ENCODE measurements at places on chromosomes 5 and 9.

- no peak for DNase-seq
Observed at GRCh38 chr5:150497274-150497988, 10.5 kb upstream of the NDST1 start.

- peak; percentile 61 for DNase-seq
Observed at GRCh38 chr5:158154226-158155005, 295.5 kb upstream of the CLINT1 start.

DNA sequence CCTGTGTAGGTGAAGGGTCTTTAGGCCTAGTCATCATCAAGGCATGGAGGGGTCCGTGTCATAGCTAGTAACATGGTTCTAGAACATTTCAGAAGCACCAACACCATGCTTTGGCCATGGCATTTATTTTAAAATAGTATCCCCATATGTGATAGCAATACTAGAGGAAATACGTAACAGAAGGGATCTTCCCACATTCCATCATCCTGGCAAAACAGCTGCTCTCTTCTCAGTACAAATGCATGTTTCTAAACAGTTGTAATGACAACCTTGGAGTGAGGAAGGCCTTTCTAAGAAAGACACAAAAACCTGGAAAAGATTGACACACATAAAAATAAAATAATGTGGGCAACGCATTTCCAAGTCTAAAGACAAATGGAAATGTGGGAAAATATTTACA is 97.6 kb downstream of the GADD45G start:
- no peak for DNase-seq

GRCh38 chr5:96582343-96582742 is 79.8 kb upstream of the CAST start:
- peak; percentile 35 for DNase-seq

DNA sequence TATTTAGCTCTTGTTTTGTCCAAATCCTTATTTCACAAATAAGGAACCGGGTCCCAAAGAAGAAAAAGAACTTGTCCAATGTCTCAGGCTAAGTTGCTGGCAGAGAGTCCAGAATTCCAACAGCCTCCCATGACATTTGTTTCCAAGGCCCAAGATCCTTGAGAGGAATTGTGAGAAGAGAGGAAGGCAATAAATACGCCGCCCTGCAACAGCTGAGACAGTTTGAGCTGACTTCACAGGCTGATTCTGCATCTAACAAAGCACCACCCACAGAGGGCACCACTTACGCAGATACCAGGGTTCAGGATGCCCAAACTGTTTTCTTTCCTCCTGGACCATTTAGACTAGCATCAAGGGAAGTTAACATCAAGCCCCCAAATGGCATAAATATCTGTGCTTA is 211.3 kb downstream of the FAM114A2 start:
- DNase-seq: no peak

DNA sequence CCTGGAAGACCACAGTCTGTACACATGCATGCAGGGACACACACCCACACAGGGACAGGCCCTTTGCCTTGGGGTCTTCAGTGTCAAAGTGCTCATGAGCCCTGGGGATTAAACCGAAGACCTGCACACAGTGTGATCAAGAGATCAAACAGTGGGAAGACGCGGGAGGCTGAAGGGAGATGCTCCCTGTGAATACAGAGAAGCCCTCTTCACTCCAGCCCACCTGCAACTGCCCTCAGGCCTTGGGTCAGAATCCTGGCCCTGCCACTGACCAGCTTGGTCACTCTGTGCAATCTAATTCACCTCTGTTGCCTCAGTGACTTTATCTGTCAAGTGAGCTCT is 2.9 kb downstream of the RALGDS start:
- no peak for DNase-seq

DNA sequence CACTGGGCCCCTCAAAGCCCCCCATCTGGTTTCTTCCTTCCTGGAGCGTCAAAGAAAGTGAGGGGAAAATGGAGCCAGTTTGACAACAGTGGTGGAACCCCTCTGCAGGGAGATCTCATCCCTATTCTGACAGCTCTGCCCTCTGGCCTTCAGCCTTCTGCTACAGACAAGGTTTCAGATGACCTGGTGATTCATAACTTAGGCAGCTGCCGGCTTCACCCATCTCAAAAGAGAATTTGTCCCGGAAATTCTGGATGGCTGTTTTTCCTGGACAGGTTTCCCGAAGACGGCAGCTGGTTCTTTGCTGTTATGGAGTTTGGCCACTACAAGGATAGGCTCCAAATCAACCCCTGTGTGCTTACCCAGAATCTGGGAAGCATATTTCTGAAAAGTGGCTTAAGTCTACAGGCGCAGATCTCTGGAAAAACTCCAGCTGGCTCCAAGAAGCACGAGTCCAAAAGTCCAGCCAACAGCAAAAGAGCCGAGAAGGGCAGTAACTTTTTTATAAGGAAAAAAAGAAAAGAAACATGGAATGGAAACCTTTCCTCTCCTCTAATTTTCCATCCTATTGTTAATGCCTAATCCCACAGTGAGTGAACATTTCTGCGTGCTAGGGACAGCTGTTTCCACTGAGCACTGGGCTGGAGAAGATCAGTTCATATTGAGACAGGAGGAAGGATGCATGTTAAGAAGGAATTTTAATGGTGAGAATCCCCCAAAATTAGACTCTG is 54.5 kb downstream of the ZNF366 start:
- DNase-seq: peak; percentile 94

- DNase-seq: no peak
Observed at GRCh38 chr9:84779883-84780282, 110.4 kb downstream of the NTRK2 start.

GRCh38 chr9:122819326-122819725 is 9.1 kb downstream of the PDCL start:
- DNase-seq: no peak

DNA sequence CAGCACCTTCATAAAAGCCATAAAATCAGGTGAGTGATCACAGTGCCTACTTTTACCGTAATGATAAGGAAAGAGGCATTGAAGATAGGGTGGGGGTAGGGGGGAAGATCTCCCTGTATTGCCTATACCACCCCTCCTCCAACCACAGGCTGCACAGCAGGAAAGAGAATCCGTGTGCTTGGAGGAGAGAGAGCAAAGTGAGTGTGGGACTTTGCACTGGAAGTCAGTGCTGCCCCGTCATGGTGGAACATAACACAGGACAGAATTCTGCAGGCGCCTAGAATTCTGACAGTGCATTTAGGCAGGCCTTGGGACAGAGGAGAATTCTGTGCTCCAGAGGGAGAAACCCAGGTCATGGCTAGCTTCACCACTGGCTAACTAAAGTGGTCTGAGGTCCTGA is 3.5 kb upstream of the C5 start:
- DNase-seq: no peak

GRCh38 chr9:20608582-20608981 is 13.7 kb downstream of the MLLT3 start:
- DNase-seq: no peak

DNA sequence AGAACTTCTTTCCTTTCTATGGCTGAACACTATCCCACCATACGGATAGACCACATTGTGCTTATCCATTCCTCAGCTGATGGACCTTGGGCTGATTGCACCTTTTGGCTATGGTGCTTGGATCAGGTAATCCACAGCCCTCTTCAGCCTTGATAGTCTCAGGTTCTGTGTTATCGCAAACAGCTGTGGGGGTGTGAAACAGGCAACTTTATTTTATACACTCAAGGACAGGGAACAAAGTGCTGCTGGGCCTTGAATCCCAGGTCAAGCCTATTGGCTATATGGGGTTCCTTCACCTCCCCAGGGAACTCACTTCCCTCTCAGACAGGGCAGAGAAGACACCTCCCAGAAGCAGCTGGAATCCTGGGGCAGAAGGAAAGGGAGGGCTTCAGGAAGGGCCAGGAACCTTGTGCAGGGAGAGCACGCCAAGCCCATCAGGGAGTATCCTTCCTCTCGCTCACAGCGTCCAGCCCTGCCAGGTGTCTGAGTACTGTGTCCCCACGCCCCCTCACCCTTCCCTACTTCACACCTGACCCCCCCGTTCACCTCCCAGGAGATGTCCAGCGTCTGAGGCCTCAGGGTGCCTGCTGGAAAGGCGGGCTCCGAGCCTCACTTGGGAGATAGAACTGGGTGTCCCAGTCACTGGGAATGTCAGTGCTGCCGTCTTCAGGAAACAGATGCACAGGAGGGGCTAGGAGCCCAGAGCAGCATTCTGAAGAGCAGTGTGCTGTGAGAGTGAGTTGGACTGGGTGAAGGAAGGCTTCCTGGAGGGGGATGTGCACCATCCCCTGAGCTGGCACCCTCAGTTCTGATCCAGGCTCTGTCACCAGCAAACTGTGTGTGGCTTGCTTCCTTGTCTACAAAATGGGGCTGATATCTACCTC is 32.8 kb downstream of the AFAP1L1 start:
- no peak for DNase-seq

GRCh38 chr9:137106662-137107250 is 7.8 kb downstream of the DPP7 start:
- no peak for DNase-seq

GRCh38 chr5:431001-431710 is 11.8 kb upstream of the EXOC3 start:
- peak; percentile 71 for DNase-seq

DNA sequence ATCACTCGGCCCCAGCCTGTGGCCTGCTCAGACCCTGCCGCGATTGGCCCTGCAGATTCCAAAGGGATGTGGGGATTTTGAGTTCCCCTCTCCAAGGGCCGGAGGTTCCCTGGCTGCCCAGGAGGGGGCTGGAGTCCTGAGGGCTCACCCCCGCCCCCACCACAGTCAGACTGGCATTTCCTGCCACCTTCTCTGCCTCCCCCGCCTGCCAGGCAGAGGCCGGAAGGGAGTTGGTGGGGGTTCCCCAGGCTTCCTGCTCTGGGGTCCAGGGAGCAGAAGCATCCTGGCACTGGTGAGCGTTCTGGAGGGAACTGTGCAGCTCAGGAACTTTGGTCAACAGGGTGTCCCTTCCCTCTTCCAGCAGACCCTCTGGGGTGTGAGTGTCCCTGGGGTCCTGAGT is 70.6 kb downstream of the RXRA start:
- no peak for DNase-seq

DNA sequence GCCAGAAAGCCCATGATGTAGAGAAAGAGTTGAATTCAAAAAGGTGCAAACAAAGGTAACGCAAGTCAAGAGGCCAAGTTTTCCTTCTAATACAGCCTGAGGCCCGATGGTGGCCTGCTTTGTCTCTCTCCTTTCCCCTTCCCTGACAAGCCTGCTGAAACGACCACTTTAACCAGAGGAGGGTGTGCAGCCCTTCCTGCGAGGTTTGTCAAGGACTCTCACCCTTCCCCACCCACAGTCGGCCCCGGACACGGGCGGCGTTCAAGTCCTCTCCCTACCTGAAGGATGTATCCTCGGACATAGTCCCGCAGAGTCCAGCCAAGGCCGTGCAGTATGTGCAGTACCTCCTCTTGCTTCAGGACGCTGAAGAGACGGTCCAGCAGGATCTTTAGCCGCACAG is 318.2 kb downstream of the BNC2 start:
- DNase-seq: no peak

- DNase-seq: no peak
Observed at GRCh38 chr5:149683964-149684363, 46.1 kb upstream of the PPARGC1B start.

GRCh38 chr9:130680836-130681768 is 12.5 kb upstream of the EXOSC2 start:
- peak; percentile 74 for DNase-seq

- no peak for DNase-seq
Observed at GRCh38 chr9:86521977-86522376, 167.8 kb upstream of the TUT7 start.

DNA sequence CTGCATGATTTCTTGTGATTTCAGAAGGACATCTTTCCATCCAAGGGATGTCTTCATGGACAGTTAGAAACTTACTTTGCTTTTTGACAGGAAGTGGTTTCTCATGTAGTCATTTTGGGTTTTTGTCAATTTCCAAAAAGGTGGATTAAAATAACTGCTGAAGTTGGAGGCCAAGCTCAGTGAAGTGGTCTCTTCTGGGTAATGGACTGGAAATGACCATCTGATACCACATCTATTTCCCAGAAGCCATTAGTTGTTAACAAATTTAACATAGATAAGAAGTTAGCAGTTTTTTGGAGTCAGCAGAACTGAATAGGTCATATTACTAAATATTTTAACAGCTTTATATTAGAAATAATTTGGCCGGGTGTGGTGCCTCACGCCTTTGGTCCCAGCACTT is 86.2 kb upstream of the MYO10 start:
- no peak for DNase-seq

DNA sequence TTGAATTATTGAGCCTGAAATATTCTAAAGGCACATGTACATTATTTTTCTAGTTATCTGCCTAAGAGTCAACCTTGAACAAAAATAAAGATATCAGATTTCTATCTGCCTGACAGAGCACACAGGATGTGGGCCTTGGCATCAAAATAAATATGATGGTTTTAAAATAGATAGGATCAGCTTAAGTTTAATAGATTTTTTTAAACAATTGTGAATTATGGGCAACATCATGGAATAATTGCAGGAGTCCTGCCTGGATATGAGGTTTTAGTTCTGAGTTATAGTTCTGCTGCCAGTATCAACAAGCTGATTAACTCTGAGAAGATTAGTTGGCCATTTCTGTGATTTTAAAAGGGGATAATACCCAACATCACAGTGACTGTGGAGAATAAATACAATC is 107.0 kb upstream of the PCA3 start:
- no peak for DNase-seq

Data from right hindlimb (tissue), 1 donor.